Stimulated activated CD4-positive, alpha-beta T cell treated with anti-CD3 and anti-CD28 coated beads, TNF-alpha, amount 100 ng/mL, for 24 hours (primary cell): ENCODE measurements at places on chromosomes 12 and 14.
A peak's percentile ranks its signal among the peaks of the same experiment; 100 is the strongest.

- DNase-seq, result no peak
These were observed 224.3 kb downstream of the SLC41A2 start for GRCh38 chr12:104733717-104734175.

GRCh38 chr12:97131220-97131981 is 224.3 kb downstream of the NEDD1 start:
- DNase-seq, result no peak

DNA sequence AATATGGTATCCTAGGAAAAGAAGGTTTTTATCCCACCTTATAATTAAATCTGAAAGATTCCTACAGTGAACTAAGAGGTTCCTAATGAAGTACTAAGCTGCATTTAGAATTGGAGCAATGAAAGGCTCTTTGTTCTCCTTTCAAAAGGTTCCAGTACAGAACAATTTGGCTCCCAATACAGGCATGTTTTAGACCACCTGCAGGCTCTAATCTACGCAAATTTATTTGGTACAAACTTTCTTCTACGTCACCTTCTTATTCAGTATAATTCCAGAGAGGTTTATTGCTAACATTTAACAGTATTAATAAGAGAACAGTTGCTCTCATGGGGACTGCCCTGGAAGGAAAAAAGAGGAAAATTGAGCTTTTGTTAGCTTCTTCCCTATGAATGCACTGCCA is 37.6 kb upstream of the SLCO1C1 start:
- no peak for DNase-seq

DNA sequence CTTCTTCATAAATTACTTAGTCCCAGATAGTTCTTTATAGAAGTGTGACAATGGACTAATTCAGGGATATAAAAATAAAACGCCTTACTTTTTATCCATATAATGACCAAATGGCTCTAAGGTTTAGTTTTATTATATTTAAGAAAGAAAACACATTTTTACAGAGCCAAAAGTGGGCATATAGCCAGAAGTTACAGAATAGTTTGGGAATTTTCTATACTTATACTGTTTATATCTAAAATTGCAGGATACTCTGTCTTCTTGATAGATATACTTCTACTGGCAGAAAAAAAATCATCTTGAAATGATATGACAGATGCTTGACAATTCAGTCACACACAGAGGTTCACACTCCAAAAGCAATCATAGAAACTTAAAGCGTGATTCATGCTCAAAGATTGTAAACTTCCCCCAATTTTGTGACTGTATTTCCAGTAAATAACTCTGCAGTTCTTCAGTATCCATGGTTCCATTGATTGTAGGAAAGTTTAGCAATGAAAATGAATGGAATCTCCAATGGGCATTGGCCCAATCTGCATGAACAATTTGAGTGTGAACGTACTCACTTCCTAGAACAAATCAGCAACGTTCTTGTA is 307.8 kb downstream of the NOVA1 start:
- no peak for DNase-seq

DNA sequence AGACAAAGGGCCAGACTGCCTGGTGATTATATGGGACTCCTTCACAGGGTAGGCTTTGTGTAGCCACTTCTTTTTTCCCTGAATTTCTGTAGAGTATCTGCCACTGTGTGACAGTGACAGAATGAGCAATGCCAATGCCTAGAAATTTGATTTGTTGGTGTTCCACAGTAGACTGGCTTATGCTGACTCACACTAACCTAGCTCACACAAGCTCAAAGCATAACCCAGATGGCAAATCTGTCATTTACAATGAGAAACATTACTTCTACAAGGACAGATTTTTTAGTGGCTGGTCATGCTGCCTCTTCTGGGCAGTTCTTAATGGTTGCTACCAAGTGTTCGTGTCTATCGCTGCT is 15.9 kb downstream of the CFAP251 start:
- DNase-seq, result no peak

DNA sequence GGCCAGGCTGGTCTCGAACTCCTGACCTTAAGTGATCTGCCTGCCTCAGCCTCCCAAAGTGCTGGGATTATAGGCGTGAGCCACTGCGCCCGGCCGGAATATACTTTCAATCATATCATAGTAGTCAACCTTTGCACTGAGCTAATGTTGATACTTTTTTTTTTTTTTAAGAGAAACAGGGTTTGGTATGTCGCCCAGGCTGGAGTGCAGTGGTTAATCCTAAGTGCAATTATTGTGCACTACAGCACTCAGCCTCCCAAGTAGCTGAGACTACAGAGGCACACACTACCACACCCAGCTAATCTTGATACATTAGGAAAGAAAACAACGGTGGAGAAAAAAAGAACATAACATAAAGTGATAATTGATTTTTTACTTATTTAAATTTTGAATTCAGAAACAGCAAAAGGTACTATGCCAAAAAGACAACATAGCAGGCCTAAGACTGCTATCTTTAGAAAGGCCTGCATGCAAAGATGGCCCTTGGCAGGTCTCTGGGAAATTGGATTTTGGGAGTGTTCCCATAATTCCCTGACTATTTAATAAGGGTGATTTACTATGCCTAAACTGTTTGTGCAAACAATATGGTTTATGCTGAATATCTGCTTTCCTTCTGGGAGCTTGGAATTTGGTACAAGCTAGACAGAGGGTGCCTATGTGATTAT is 15.5 kb downstream of the BTBD7 start:
- DNase-seq, result no peak

- DNase-seq, result no peak
These were observed 45.8 kb upstream of the MYL2 start for GRCh38 chr12:110966081-110966760.

DNA sequence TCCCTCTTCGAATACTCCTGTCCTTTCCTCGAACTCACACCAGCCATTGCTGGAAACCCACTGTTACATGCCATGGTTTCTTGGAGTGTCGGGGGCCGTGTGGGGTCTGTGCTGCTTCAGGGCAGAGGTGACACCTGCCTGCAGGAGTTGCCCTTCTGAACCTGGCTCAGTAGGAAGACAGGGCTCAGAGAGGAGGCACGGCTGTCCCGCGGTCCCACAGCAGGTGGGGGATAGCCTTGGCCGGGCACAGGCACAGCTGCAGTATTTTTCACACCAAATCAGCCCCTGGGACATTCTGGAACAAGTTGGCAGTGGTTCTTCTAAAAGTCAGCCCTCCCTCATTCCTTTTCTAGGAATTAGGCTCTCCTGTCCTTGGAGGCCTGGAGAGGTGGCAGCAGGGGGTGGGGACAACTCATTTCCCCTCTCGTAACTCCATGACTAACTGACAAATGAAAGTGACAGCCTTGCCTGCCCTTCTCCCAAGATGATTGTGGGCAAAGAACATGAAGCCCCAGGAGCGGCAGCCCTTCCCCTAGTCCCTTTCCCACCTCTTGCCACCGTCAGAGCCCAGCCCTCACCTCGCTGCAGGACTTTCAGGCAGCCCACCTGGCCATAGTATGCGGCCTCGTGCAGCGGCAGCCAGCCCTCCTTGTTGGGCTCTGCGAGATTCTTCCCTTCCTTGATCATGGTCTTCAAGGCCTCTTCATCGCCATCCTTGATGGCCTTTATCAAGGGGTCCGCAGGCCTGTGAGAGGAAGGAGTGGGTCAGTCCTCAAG is 22.4 kb downstream of the ASB2 start:
- DNase-seq, result no peak

DNA sequence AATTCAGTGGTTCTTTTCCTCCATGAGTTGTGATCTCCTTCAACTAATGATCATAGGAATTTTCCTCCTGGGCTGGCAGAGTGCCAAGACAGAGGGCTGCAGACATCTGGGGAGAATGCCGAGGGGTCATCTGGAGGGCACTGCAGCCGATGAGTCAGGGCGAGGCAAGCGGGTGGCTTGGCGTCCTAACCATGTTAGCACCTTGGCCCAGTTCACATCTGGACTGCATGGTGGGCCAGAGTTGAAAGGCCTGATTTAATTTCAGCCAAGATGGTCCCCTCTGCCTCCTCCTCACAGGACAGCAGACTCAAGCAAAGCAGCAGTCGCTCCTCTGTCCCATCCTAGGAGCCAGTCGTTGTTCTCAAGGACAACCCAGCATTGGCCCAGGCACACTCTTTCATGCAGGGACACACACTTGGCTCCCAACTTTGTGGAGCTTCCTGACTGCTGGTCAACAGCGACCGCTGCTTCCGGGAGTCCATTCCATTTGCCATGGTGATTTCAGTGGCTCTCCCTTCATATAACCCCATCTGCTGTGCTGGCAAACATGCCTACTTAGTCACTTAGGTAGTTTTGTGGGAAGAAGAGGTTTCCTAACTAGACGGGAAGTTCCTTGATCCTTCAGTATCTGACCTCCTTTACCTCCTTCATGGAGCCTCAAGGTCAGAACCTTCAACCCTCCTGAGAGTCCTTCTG is 161.8 kb downstream of the TTC8 start:
- DNase-seq, result no peak

DNA sequence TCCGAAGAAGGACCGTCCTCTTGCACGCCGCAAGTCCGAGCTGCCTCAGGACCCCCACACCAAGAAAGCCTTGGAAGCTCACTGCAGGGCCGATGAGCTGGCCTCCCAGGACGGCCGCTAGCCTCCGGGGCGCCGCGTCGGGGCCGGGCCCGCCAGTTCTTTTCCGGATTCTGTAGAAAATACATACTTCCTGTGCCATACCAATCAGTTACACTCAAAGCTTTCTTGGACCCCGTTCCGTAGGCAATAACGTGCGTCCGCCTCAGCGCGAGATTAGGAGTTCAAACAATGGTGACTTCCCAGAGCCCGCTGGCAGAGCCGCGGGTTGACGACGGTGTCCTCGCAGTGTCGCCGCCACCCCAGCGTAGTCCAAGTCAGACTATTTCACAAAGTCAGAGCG is 39.2 kb upstream of the DYNC1H1 start:
- no peak for DNase-seq

DNA sequence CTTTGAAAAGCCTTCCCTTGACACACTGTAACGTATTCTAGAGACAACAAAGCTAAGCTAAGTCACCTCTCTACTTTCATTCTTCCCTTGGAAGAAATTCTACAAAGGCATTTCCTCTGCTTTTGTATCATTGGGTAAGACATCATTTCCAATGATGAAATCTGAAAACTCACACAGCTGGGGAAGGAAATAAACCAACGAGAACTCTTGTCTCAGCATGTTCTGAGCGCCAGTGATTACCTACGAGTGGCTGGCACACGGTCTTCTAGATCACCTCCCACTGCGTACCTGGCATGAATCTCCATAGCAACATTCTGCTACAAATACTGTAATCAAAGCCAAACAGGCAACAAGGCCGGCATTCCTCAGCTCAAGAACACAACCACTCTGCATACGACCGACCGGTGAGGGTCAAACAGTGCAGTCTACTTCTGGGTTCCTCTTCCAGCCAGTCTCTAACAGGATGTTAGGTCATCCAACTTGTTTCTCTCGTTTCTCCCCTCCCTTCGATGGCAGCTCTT is 7.6 kb downstream of the VPS37B start:
- no peak for DNase-seq

DNA sequence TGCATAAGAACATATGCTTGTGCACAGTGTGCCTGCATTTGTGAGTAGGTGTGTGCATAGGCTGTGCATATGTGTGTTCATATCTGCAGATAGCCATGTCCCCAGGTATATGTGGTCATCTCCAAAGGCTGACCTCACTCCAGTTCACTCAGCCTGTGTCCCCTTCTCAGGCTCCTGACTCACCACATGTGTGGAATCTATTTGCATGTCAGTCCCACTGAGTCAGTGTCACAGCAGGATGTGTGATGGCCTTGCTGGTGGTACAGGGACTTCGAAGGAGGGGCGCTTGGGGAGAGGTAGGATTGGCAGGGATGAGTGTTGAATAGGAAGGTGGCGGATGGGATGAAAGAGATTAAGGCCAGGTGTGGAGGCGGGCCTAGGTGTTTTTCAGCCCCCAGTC is 35.5 kb downstream of the KRT80 start:
- DNase-seq, result no peak

GRCh38 chr12:14850929-14851663 is 7.8 kb upstream of the ART4 start:
- DNase-seq, result no peak

- DNase-seq, result no peak
These were observed 132.8 kb upstream of the HIF1A start for GRCh38 chr14:61562321-61563161.

DNA sequence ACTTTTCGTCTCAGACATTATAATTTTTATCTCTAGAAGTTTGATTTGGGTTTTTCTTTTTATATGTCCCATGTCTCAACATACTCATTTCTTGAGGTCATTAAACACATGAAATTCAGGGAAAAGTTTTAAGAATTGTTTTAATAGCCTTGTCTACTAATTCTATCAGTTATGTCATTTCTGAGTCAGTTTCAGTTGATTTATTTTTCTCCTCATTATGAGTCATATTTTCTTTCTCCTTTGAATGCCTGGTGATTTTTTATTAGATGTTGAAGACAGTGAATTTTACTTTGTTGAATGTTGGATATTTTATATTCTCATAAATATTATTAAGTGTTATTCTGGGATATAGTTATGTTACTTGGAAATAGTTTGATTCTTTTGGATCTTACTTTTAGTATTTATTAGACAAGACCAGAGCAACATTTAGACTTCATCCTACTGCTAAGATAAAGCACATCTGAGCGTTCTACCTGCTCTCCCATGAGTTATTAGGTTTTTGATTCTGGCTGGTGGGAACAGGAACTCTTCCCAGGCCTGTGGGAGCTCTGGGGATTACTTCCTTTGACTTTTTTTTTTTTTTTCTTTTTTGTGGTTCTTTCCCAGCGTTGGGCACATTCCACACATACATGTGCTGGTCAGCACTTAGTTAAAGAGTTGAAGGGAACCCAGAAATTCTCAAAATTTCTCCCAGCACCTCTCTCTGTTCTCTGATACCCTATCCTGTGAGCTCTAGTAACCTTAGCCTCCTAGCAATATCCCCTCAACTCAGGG is 1157.7 kb downstream of the BCL11B start:
- no peak for DNase-seq

DNA sequence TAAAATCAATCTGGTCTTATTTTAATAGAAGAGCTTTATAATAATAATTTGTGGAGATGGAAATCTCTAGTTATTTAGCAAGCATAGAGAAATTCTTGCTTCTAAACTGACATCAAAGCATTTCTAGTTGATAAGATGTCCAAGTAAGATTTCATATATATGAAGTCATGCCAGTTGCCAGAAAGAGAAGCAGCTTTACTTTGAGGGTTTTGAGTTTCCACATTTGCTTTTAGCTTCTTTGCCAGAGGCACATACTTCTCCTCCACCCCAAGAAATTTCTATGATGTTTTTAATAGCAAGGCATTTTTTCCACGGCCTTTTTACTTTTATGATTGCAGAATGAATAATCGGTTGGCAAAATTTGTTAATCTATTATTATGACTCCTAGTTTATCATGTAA is 24.2 kb upstream of the YAF2 start:
- no peak for DNase-seq

DNA sequence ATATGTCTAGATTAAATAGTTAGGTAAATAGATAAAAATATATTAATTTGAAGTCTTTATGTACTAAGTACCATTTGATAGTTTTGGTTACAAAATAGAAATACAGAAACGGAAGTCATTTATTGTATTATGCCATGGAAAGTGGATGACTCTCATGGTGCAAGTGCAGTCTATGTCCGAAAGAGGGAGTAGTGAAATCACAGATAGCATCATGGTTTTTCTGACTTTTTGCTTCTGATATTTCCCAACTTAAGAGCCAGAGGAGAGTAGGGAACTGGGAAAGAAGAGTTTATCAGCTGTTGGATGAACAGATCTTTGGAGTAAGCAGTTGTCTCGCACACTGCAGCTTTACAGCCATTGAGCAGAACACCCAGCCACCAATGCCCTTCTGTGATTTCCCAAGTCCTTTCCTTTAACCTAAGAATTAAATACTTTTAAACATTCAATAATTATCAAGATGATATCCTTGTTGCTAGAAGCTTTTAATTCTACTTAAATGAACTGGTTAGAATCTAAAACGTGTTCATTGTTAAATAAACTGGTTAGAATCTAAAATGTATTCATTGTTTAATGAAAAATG is 18.4 kb upstream of the SRGAP1 start:
- DNase-seq, result no peak

GRCh38 chr12:4268329-4269181 is 5.0 kb upstream of the CCND2 start:
- peak; percentile 29 for DNase-seq
